ENCODE measurements at places on chromosomes 4 and X.

DNA sequence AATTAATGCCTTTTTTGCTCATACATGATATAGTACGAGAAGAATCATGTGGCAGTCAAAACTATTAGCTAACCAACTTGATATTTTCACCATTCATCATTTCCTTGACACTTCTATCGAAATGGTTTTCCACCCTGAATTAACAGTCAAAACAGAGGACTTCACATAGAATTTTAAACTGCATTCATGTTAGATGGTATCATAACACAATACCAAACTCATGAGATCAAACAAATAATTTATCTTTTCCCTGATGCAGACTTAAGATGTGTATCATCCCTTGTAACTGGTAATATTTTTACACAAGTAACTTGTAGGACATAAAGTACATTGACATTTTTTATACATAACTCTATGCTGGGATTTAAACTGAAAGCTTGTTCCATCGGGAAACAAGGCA is 18.2 kb upstream of the ANTXR2 start:
- DNase-seq: no peak

DNA sequence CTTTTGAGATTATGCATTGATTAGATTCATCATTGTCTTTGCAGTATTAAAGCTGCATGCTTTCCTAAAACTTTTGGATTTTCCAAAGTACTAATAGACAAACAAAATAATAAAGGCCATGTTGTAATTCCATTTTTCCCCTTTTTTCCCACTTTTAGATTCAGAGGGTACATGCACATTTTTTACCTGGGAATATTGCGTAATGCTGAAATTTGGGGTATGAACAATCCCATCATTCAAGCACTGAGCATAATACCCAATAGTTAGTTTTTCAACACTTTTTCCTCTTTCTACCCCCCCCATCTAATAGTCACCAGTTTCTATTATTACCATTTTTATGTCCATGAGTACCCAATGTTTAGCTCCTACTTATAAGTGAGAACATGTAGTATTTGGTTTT is 1863.6 kb downstream of the STIM2 start:
- DNase-seq: no peak

DNA sequence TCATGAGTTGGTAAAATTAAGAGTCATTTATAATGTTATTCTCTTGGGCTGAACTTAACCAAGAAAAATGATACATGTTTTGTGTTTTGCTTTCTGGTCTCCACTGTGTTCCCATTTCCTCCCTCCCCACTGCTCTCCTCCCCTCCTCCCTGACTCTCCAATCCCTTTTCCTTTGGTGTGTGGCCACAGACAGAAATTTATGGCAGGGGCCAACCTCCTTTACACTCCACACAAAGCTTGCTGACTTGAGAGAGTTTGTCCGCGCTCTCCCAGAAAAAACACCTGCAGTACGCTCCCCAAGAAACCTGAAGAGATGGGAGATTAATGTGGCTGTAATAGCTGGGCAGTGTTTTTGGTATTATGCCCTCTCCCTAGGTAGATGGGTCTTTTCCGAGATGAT is 88.9 kb downstream of the ALPK1 start:
- DNase-seq: no peak

DNA sequence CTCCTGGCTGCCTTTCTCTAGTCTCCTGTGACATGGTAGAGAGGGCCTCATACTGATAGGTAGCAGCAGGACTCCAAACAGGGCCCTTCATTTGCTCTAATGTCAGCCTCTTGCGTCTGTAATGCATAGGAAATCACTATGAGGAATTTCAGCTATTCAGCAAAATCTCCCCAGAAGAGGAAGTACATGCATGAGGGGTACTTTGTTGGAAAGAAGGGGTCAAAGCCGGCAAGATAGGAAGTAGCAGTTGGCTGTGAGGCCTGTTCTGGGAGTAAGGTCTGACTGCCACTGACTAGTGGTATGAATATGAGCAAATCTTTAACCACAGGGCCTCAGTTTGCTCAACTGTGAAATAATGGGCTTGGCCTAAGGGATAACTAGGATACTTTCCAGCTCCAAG is 283.2 kb downstream of the ARHGAP10 start:
- no peak for DNase-seq

DNA sequence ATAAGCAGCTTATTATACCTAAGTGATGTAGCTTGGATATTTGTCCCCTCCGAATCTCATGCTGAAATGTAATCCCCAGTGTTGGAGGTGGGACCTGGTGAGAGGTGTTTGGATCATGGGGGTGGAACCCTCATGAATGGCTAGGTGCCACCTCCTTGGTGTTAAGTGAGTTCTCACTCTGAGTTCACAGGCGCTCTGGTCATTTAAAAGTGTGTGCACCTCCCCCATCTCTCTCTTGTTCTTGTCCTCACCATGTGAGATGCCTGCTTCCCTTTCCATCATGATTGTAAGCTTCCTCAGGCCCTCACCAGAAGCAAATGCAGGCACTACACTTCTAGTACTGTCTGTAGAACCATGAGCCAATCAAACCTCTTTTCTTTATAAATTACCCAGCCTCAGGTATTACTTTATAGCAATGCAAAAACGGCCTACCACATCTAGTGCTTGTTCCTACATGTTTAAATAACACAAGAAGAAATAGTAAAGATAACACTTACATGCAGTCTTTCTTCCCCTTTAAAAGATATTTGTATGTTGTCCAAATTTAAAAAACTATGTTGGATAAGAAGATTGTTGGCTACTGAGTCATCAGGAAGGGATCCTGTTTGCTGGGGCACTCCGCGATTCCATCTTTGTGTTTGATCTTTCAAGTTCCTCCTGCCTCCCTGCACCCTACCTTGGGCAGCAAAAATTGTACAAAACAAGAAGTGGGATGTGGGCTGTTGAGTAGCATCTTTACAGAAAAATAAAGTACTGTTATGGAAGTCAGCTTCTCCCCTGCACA is 29.7 kb downstream of the PPP1R2C start:
- DNase-seq: no peak

GRCh38 chr4:110501826-110502225 is 25.9 kb downstream of the ENPEP start:
- DNase-seq: no peak

DNA sequence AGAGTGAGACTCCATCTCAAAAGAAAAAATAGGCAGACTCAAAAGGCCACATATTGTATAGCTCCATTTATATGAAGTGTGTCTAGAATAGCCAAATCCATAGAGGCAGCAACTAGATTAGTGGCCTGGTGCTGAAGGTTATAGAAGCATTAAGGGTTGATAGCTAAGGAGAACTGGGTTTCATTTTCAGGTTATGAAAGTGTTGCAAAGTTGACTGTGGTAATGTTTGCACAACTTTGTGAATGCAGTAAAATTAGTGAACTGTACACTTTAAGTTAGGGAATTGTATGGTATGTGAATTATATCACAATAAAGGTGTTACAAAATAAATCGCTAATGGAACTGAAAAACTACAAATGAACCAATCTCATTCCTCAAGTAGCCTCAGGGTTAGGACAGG is 28.3 kb downstream of the TXLNG start:
- DNase-seq: no peak

DNA sequence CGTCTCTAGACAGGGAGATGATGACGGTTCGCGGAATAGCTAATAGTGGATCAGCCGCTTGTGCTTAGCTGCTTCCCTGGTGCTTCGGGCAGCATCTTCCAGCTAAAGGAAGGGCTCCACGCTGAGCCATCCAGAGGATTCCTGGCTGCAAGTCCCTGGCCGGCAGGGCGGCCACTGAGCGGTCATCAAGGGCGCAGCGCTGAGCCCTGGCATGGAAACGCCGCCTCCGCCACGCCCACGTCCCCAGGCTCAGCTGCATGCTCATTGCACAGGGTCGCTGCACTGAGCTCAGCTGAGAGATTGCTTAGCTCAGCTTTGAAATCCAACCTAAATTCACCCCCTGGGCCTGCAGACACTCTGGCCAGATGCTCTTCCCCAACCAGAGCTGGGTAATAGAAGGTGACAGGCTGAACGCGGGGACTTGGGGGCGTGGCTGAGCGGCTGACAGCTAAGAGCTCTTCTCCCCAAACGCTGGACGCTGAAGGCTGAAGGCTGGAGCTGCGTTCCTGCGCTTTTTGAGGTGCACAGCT is 118.2 kb upstream of the KIT start:
- no peak for DNase-seq

GRCh38 chr4:169988252-169988651 is 37.9 kb downstream of the MFAP3L start:
- no peak for DNase-seq

DNA sequence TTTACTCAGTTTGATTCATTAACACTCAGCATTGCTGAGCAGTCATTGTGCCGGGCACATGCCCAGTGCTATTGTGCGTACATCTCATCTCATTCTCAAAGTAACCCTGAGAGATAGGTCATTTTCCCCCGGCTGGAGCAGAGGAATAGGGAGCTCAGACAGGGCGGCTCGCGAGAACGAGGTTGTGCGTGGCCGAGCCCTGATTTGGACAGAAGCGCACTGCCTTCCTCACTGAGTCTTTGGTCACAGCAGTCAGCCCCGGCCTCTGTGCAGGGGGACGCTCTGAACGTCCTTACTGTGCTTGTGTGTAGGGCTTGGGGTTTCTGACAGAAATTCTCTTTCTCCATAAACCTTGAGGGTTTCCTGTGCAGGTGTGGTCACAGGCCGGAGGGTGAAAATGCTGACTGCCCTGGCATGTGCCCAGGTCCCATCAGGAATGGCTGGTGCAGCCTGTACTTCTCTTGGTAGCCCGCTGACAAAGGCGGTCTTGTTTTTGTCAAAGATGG is 39.5 kb downstream of the NOP14 start:
- no peak for DNase-seq

GRCh38 chr4:88971536-88971935 is 85.4 kb downstream of the FAM13A start:
- no peak for DNase-seq

DNA sequence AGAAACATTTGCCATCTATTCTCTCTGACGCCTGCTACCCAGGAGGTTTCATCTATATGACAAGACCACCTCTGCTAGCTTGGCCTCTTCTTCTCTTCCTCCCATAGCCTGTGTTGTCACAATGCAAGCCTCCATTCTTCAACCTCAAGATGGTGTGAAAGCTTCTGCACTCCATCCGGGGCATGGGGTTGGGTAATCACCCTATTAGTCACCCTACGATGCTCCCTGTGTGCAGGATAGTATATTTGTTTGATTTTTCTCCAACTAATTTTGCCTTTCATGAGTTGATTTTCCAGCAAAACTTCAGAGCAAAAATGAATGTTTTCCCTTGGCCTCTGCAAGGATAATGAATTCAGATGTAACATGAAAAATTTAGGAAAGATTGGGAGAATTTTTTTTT is 128.0 kb upstream of the STS start:
- DNase-seq: no peak

GRCh38 chrX:38375891-38376290 is 23.5 kb downstream of the OTC start:
- DNase-seq: no peak

DNA sequence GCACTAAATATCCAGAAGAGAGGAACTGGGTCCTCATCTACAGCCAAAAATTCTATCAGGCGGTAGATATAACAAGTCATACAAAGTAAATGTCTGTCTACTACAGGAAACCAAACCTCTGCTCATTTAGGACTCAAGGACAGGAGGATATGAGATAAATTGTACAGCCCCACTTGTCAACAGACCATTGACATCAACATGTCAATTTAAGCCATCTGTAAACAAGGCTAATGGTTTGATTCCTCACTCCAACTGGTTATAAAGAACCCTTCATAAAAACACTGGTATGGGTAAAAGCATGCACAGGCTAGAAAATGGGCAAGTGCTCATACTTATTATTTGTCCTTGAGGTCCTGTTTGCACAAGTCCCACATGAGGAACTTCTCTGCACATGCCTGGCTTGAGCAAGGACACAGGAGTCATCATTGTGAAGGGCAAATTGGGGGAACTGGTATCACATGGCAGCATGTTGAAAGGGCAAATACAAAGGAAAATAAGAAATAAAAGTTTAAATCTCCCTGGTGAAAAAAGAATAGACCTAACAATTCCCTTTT is 13.2 kb downstream of the RTL8B start:
- DNase-seq: no peak

DNA sequence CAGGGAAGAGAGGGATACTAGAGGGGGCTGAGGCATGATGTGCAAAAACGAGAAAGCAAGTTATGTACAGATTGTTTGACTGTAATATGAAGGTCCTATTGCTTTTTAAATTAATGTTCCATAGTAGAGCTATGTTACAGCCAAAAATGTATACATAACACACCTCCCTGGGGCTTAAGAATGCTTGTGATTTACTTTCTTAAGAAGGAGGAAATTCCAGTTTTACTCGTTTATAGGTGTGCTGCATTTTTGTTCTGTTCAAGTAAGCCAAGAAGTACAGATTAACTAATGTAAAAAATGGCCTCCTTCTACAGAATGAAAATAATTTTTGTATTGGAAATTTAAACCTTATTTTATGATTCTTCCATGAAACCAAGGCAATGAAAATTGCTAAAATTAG is 614.4 kb upstream of the NR3C2 start:
- DNase-seq: no peak

DNA sequence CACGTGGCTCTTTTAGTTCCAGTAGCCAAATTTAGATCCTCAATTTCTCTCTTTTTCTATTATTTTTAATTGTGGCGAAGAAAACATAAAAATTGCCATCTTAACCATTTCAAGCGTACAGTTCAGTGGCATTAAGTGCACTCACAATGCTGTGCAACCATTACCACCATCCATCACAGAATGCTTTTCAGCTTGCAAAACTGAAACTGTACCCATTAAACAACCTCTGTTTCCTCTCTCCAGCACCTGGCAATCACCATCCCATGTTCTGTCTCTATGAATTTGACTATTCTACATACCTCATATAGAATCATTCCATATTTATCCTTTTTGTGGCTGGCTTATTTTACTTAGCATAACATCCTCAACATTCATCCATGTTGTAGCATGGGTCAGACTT is 74.9 kb downstream of the METTL14 start:
- DNase-seq: no peak

DNA sequence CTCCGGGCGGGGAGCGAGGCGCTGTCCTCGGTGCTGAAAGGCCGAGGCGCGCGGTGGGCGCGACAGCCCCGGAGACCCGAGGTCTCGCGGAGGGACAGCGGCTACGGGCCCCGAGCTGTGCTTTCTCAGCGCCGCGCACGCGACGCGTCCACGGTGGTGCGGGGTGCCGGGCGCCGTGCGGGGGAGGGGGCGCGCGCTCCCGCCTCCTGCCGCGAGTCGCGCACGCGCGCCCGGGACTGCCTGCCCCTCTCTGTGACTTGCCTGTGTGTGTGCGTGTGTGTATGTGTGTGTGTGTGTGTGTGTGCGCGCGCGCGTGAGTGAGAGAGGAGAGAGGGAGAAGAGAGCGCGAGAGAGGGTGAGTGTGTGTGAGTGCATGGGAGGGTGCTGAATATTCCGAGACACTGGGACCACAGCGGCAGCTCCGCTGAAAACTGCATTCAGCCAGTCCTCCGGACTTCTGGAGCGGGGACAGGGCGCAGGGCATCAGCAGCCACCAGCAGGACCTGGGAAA is at the start of gene GRIA2:
TSS of gene GRIA2 (plus strand) at position 358 of the 511 bp plus-strand sequence. CDS start 315 bp downstream, outside the sequence.
- DNase-seq: no peak
